Activated CD8-positive, alpha-beta memory T cell treated with anti-CD3 and anti-CD28 coated beads for 48 hours (primary cell): ENCODE measurements at places on chromosomes 4 and X.

GRCh38 chr4:87152310-87153041 is 67.9 kb downstream of the KLHL8 start:
- DNase-seq = no peak

GRCh38 chrX:52261125-52261462 is 76.4 kb downstream of the MAGED4 start:
- no peak for DNase-seq

DNA sequence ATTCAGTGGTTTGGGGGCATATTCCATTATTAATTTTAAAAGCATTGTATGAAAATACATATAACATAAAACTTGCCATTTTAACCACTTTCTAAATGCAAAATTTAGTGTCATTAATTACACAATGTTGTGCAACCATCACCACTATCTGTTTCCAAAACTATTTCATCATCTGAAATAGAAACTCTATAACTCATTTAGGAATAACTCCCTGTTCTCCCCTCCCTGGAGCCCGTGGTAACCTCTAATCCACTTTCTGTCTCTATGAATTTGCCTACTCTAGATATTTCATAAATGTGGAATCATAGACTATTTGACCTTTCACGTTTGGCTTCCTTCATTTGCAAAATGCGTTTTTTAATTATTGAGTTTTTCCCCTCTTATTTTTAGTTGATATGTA is 101.4 kb upstream of the GPC4 start:
- DNase-seq = no peak

DNA sequence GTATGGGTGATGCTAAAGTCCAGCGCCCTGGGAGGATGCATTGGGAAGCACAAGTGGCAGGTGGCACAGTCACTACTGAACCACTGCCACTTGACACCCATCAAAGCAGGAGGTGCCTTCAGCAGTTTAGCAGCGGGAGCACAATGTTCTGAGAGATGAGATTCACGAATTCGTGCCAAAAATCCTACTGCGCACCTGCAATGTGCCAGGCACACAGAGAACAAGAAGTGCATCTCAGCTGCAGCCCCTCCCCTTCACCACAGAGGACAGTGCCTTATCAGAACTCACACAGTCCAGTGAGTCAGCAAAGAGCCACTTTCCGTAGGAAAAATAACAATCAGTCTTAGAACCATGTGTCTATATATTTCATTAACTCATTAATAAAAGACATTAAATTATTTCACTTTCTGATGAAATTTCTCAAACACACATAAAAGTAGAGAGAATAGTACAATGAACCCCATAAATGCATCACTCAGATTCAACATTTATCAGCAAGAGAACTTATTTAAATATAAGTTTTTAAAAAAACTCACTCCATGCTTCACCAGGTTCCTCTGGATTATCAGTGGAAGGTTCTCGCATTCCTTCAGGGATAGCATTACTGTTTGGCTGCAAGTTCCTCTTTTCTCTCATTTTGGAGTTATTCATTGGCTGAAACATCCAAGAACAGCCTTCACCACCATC is 47.0 kb downstream of the BEND2 start:
- DNase-seq = no peak

GRCh38 chr4:74402692-74403456 is 37.9 kb downstream of the EREG start:
- no peak for DNase-seq

DNA sequence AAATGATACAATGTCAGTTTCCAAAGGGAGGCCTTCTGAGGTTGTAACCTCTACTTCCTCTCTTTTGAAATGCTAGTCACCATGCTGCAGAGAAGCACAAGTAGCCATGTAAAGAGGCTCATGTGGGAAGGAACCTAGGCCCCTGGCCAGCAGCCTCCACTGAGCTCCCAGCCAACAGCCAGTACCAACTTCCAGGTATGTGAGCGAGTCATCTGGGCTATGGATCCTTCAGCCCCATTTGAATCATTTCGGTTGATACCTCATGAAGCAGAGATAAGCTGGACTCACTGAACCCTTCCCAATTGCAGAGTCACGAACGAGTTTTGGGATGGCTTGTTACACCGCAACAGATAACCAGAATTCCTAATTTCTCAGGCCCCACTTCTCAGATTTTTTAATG is 187.0 kb upstream of the LDB2 start:
- no peak for DNase-seq

DNA sequence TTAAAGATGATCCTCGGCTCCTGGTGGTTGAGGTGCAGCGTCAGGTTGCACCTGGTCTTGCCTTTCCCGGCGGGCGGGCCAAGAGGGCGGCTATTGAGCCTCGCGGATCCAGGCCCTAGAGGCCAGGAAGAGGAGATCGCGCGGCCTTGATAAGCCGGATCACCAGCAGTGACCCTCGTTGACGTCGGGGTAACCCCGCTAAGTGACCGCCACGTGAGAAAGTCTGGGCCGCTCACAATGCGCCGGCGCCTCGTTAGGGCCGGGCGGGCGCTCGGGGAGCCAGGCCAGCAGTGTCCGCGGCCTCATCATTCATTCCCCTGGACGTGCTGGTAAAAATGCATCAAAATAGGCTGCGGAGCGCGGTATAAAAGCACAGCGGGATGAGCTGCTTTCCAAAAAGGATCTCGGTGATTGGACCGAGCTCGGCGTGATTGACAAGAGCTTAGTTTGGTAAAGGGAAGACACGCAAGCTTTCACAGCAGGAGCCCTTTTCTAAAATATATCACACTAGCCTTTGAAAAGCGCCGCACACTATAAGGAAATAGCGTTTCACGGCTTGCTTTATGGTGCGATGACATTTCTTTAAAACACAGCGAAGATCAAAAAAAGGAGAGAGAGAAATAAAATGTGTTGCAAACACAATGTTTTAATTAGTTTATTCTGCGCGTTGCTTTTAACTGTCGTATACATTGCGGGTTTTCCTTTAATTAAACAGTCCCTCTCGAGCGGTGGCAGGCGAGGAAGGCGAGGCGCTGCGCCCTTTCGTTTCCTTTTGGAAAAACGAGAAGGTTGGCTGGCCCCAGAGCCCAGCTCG is 15.9 kb upstream of the ZIC3 start:
- no peak for DNase-seq

DNA sequence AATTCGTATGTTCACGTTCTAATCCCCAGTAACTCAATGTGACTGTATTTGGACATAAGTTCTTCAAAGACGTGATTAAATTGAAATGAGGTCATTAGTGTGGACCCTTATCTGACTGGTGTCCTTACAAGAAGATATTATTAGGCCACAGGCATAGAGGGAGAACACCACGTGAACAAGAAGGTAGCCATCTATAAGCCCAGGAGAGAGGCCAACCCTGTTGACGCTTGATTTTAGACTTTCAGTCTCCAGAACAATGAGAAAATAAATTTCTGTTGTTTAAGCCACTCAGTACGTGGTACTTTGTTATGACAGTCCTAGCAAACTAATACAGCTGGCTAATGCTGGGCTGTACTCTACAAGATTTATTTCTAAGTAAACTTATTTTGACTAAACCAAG is 1.5 kb upstream of the EIF1AX start:
- no peak for DNase-seq

DNA sequence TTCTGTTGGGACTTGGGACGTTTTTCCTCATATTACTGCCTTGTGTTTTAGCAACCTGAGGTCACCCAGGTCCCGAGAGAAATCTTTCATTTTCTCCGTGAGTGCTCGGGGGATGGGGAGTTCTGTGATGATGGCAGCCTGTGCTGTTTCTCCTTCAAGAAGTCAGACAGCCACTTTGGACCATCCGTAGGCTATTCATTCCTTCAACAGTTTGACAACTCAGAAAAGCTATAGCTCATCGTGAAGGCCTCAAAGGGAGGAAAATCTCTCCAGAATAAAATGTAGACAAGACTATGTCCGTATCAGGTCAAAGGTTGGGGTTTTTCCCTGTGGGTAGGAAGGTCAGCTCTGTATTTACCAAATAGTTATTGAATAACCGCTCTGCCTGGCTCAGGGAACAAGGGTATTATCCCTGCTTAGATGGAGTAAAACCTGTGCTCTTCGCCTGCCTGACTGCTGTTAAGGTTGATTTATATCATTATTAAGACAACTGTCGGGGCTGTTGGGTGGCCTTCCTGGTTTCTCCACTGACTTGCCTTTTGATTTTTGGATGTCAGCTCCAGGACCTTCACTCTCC is 36.6 kb downstream of the FAM114A1 start:
- DNase-seq = no peak

GRCh38 chrX:153640045-153640686 is 6.8 kb upstream of the DUSP9 start:
- DNase-seq = no peak

DNA sequence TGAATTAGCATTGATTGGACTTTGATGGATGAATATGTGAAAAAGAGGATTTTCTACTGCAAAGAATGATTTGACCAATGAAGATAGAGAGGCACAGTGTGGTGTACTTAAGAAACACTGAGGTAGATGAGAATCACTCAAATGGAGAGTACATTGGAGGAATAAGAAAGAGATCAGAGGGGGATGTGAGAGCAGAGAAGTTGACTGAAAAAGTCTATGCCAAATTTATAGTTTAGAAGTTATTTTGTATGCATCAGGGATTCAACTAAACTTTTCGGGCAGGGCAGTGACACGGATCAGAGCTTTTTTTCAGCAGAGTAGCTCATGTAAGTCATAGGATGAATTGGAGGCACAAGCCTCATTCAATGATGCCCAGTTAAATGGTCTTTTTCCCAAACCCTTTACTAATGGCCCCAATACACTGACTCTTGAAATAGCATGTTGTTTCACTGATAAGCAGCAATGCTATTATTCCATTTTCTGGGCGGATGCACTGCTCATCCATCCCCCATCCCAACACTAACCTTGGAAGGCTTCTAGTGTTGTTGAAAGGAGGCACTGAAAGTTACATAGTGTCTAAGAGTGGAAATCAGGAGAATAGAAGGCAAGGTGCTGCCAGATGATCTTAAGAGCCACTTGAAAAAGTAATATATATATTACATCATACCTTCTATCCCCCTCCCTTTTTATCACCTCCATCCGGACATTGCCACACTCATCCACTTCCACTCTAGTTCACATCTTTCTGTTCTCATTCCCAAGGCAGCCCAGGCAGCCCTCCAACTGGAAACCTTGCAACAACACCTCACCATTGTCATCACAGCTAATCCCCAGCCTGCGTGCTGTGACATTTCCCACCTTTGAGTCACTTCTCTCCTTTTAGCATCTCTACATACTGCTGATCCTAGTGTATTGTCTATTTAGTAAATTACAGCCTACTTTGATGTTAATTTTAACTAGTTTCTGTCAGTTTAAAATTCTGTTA is 46.1 kb downstream of the ARHGAP24 start:
- DNase-seq = no peak

GRCh38 chr4:25818371-25818871 is 44.4 kb downstream of the SEL1L3 start:
- DNase-seq = no peak

- DNase-seq = peak; percentile 2
These were observed 223.1 kb upstream of the DMD start for GRCh38 chrX:33434256-33435092.

DNA sequence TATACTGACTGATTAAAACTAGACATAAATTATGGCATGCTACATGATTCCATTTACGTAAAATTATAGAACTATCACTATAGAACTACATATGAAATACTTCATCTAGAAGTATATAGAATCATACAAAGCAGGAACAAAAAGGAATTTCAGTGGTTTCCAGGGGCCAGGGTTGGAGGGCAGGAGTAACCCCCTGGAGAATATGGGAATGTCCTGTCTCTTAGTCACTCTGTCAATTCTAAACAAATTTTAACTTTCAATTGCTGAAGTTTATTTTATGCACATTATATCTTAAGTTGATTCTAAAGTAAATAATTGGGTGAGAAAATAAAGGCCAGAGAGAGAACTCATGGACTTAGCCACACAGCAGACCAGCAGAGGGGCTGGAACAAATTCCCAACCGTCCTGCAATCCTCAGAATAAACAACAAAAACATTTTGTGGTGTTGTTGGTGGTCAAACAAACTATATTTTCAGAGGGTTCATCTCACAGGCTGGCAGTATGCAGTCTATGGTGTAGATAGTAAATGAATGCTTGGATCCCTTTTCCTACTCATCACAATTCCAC is 476.9 kb upstream of the SLIT2 start:
- no peak for DNase-seq

GRCh38 chr4:173319696-173320095 is 14.5 kb downstream of the HMGB2 start:
- no peak for DNase-seq

GRCh38 chr4:122334828-122335227 is 44.0 kb upstream of the ADAD1 start:
- no peak for DNase-seq

DNA sequence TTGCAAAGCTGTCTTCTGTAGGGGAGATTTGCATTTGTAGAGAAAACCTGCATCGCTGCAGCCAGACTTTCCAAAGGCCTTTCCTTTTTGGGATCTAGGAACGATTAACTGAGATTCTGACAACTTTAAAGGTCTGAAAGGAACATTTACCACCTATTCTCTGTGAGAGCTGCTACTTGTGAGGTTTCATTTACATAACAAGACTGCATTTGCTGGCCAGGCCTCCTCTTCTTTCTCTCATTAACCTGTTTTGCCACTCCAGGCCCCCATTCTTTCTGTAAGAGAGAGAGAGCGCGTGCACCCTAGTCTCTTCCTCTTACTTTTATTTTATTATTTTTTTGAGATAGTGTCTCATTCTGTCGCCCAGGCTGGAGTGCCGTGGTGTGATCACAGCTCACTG is 31.6 kb downstream of the TMEM31 start:
- no peak for DNase-seq

DNA sequence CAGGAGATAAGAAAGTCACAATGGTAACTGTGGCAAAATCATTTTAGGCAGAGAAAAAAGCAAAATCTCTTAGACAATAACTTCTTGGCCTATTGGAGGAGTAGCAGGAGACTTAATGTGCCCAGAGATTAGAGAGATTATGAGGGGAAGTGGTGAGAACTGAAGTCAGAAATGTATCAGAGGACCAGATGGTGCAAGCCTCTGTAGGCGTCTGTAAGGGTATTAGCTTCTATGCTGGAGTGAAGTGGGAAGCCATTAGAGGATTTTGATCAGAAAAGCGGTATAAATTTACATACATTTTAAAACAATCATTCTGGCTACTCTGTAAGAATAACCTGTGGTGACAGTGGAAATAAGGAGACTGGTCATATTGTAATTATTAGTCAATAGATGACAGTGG is 236.7 kb downstream of the FAT4 start:
- no peak for DNase-seq

DNA sequence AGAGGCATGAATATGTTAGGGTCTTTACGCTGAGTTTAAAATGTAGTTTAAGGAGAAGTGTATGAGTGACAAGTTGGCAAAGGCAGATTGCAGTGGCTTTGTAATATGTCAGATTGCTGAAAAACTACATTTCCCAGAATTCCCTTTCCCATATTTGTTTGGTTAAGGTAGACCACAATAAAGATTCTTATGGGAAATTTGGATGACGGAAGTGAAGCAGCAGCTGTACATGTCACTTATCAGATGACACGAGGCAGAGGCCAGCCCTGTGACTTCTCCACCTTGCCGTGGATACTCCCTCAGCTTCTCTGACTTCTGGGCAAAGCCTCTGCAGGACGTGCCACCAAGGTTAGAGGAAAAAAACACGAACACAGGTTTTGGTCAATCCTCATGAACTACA is 229.7 kb upstream of the DKK2 start:
- no peak for DNase-seq

GRCh38 chr4:1945124-1945895 is 63.5 kb downstream of the NELFA start:
- no peak for DNase-seq

GRCh38 chr4:81003597-81004111 is 26.9 kb upstream of the BMP3 start:
- no peak for DNase-seq

GRCh38 chr4:3768842-3769641 is 2.9 kb downstream of the ADRA2C start:
- no peak for DNase-seq
